Hematopoietic multipotent progenitor cell (in vitro differentiated cells): ENCODE measurements at places on chromosomes 7 and 10.

DNA sequence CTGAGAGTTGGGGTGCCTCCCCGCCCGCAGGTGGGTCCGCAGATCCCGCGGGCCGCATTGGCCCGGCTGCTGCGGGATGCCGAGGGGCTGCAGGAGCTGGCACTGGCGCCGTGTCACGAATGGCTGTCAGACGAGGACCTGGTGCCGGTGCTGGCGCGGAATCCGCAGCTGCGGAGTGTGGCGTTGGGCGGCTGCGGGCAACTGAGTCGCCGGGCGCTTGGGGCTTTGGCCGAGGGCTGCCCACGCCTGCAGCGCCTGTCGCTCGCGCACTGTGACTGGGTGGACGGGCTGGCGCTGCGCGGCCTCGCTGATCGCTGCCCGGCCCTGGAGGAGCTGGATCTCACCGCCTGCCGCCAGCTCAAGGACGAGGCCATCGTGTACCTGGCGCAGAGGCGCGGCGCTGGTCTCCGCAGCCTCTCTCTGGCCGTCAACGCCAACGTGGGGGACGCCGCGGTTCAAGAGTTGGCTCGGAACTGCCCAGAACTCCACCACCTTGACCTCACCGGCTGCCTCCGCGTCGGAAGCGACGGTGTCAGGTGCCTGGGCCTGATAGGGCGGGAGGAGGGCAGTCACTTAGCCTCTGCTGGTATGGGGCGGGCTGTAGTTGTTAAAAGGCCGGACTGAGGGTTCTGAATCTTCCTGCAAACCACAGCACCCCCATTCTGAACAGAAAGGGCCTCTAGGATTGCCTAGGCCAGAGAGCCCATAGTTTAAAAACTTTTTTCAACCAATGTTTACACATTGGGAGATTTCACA lies 1.3 kb downstream of the FBXL15 start:
- DNase-seq = no peak

DNA sequence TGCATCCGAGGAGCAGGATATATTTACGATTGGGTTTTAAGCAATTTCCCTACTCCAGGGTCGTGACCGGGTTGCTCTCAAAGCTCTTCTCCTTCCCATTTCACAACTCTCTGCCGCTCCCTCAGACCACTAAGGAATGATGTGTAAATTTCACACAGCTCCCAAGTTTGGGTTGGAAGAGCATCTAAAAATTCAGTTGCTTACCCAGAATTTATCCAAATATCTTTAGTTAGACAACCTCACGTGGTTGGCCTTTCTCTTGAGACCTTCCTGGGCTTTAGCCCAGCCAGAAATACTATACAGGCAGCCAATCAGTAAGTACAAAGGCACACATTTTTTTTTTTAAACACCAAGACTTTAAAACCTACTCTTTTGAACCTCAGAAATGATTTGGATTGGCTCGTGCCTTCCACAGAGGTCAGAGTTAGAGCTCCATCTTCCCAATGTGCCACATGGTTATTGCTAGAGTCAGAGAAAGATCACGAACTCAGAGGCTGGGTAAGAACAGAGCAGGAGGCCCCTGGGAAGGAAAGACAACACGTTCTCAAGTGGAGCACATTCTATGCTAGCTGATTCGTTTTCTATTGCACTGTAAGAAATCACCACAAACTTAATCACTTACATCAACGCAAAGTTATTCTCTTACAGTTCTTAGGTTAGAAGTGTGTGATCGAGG lies 335.4 kb upstream of the MGMT start:
- no peak for DNase-seq

GRCh38 chr7:31082447-31082846 lies 30.3 kb downstream of the ADCYAP1R1 start:
- no peak for DNase-seq

GRCh38 chr7:143256932-143257331 lies 6.3 kb upstream of the GSTK1 start:
- DNase-seq = no peak

DNA sequence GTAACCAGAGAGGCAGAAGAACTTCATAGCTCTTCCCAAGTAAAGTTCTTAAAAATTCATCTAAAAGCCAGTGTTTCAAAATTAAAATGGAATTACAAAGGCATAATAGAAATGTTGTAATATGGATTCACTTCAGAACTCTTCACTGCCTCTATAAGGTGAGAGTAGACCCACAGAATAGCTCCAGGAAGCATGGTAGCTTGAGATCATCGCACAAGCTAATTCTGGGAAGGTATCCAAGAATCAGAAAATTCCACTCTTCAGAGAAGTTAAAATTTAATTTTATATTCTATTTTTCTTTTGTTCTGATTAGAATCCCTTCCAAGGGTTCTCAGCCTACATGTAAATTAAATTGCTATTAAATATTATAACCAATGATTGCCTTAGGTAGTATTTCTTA lies 1.5 kb upstream of the DHX32 start:
- no peak for DNase-seq

- no peak for DNase-seq
Measured at GRCh38 chr10:128147669-128148068, 21.4 kb upstream of the MKI67 start.

DNA sequence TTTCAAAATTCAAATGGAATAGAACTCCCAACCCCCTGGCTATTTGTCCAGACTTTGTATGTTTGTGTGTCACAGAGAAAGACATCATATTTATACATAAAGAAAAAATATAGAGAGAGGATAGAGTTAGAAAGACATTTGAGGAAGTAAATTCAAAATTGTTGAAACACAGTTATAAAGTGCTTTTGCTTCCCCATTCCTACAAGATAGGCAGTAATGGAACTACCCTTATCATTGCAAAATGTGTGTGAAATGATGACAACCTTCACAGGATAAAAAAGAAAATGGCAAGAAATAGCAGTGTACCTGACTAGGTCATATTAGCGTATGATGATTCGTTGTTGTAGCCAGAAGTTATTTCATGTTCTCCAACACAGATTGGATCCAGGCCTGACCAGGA lies 63.1 kb downstream of the FZD1 start:
- DNase-seq = peak; percentile 63

DNA sequence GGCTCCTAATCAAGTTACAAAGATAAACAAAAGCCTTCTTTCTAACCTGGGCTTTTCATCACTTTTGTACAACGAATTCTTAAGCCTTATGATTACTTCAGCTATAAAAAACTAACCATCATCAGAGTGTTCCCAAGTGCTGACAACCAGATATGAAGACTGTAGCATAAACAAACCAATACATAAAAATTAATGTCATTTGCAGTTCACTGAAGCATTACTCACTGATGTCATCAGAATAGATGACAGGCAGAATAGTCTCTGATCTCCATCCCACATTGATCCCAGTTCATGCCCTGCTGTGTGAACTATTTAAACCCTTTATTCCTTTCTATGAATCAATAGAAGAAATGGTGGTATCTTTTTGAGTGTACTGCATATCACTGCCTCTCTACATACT lies 84.4 kb downstream of the DNAJC1 start:
- no peak for DNase-seq

GRCh38 chr7:16724344-16724743 lies 29.2 kb upstream of the TSPAN13 start:
- DNase-seq = no peak

GRCh38 chr10:6083523-6084475 lies 5.0 kb upstream of the RBM17 start:
- no peak for DNase-seq

- DNase-seq = no peak
Measured at GRCh38 chr7:28536259-28536658, 123.9 kb downstream of the CREB5 start.

GRCh38 chr7:105636982-105637381 lies 55.7 kb upstream of the EFCAB10 start:
- no peak for DNase-seq

GRCh38 chr10:49508654-49509053 lies 30.3 kb downstream of the ERCC6 start:
- DNase-seq = no peak

DNA sequence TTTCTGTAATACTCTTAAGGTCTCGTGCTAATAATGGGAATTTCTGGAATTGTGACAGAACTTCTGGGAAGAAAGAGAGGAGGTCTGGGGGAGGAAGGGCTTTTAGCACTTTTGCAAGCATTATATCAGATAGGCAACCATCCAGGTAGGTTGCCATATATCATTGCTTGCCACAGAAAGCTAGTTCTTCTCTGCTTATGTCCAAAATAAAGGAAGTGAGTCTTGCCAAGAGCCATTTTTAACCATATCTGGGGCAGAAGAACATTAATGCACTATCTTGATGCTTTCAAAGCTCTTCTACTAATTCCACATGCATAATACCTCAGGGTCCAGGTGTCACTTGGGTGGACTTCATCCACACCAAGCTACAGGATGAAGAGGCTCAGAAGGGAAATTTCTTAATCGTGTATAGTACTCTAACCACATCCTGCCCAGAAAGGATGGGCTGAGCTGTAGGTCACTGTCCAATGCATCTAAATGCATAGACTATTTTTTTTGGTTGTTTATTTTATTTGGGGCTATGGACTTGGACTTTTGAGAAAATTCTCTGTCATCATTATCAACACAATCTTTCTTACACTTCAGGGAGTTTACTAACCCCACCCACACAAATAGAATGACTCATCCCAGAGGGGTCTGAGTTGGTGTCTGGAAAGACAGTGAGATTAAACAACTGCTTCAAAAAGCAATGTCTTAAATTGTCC lies 68.9 kb upstream of the ADO start:
- DNase-seq = no peak

- DNase-seq = no peak
Measured at GRCh38 chr10:128429835-128430513, 303.8 kb upstream of the MKI67 start.

DNA sequence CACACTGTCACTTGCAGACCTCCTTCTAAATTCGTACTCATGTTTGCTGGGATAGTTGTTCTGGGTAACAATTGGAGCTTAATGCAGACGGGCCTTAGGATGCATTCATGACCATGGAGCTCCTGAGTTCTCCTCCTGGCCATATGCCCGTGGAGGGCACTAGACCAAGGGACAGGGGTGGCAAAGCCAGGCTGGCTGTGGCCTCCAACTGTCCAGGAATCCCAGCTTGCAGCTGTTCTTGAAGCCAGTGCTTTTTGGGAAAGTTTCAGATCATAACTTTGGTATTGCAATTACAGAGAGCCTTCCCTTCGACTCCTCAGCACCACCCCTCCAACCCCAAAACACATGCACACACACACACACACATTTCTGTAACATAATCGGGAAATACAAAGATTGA lies 30.6 kb downstream of the ANTXRL start:
- no peak for DNase-seq

DNA sequence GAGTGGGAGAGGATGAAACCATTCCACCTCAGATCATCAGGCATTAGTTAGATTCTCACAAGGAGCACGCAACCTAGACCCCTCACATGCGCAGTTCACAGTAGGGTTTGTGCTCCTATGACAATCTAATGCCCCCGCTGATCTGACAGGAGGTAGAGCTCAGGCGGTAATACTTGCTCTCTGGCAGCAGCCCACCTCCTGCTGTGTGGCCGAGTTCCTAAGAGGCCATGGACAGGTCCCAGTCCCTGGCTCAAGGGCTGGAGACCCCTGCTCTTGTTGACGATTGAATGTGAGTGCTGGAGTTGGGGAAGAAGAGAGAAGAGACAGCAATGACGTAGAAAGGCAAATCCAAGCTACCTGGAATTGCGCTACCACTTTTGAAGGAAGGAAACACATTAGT lies 267.2 kb downstream of the TFEC start:
- no peak for DNase-seq

DNA sequence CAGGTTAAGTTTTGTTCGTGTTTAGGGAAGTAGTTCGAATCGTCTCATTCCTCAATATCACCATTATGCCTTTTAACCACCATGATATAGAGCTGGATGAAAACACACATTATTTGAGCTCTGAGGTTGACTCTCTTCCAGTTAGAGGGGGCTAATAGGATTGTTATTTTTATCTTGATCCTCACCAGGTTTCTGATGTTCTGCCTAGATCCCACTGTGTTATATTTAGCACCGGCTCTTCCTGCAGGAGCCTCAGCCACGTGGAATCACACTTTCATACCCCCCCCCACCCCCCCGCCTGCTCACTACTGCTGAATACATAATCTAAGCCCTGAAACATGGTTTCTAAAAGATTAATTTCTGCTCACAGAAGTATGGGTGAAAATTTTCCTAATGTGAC lies 88.3 kb downstream of the NRCAM start:
- DNase-seq = no peak

- DNase-seq = no peak
Measured at GRCh38 chr10:59234816-59235429, 58.5 kb downstream of the PHYHIPL start.

DNA sequence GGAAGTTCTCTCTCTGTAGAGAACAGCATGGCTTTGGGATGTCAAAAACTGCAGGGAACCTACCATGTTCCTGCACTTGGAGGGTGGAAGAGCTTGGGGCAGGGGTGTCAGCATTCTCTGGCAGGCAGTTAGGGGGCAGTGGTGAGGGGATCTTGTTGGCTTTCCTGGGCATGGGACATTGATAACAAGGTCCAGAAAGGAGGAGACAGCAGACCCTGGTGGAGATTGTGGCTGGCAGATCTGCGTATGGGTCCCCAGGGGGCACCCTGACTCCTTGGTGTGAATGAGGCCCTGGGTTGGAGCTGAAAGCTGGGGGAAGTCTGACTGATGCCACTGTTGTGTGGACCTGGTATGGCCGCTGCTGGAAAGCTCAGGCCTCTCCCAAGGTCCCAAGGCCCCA lies 22.9 kb upstream of the CAMK2B start:
- DNase-seq = no peak

GRCh38 chr7:37924491-37925041 lies 4.1 kb downstream of the EPDR1 start:
- no peak for DNase-seq
